Stimulated activated CD8-positive, alpha-beta memory T cell treated with anti-CD3 and anti-CD28 coated beads, Interleukin-2, amount 100 ng/mL, for 48 hours (primary cell): ENCODE measurements at places on chromosomes 12 and 14.

DNA sequence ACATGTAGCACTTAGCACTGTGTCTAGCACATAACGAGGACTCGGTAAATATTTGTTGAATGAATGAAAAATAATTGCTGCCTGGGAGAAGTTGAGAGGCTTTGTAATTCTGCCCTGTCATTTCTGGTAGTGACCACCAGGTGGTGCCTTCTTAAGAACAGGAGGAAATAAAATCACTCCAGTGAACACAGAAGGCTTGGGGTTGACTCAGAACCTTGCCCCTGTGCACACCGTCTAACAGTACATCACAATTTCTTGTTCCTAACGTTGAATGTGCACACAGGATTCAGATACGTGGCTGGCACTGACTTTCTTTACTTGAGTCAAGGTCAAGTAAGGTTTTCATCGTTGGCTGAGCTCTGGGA is 91.8 kb downstream of the RGS6 start:
- DNase-seq = peak; percentile 3

DNA sequence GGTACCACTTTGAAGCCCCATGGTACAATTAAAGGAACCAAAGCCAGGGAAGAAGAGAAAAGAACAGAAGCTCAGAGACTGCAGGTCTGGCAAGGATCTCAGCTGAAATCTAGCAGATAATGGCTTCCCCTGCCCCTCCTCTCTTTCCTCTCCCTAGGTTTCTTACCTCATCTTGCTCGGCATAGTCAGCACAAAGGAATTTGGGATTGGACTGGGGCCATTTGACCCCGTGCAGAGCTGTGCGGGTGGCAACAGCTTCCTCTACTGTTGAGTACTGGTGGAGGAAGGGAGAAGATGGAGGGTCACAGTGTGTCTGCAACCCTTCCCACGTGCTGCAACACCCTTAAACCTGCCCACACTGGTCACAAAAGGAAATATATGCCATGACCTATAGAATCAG is 4.7 kb upstream of the CDH24 start:
- no peak for DNase-seq

- no peak for DNase-seq
These were observed 4.6 kb downstream of the RND1 start for GRCh38 chr12:48861111-48861510.

GRCh38 chr12:6569786-6570185 is 1.7 kb upstream of the NOP2 start:
- no peak for DNase-seq

- no peak for DNase-seq
These were observed 14.8 kb downstream of the HSP90B1 start for GRCh38 chr12:103944964-103945363.

GRCh38 chr14:57869617-57870016 is 3.7 kb upstream of the SLC35F4 start:
- DNase-seq = no peak
